Stimulated activated CD4-positive, alpha-beta T cell treated with anti-CD3 and anti-CD28 coated beads, Interleukin-12 subunit alpha, Interleukin-12 subunit beta, amount 100 ng/mL, for 24 hours (primary cell): ENCODE measurements at places on chromosomes 5 and 9.
A peak's percentile ranks its signal among the peaks of the same experiment; 100 is the strongest.

DNA sequence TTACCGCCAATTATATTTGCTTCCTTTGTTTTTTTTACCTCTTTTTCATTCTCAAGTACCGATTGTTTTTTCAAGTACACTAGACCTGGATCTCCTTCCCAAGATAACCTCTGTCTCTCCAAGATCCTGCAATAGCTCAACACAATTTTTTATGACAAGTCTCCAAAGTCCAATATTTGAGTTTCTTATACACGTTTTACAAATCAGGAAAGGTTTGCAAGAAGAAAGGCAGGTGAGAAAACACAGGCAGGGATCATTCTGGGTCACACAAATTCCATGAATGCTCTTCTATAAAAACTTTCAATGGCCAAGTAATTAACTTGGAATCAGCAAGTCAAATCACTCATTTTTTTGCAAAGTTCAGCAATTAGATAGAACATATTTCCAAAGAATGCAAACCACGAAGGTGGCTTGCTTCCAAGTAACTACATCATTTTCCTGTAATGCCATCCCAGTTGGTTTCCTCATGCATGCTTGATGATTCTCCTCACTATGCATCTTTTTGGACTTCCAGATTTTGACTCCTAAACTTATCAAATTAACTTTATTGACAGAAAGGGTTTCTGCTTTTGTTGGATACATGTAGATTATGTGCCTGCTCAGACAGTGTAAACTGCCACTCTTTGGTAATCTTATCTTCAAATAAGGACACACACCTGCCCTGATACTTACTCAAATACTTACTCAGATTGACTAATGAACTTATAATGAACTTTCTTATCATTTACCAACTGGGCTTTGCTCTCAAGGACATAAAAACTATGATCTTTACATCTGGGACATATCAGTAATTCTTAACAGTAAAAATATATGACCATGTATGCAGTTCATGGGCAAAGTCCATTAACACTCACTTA is 24.7 kb upstream of the IFNE start:
- DNase-seq: no peak

GRCh38 chr9:137395666-137396010 is 27.3 kb downstream of the EXD3 start:
- DNase-seq: no peak

DNA sequence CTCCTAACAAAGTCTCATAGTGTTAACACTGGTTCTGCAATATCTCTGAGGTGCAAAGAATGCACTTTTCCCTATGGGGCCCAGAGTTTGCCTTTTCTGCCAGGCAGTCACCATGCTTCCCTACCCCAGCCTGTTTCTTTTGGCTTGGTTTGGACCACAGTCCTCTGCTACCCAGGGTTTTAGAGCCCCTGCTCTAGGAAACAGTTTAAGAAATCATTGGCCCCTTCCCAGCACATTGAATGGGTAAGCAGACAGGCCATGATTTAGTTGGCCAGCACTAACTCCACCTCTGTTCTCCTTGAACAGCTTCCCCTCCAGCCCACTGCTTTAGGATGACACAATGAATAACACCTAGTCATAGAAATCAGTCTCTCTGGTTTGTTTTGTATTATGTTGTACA is 73.2 kb downstream of the UBAP1 start:
- DNase-seq: no peak

DNA sequence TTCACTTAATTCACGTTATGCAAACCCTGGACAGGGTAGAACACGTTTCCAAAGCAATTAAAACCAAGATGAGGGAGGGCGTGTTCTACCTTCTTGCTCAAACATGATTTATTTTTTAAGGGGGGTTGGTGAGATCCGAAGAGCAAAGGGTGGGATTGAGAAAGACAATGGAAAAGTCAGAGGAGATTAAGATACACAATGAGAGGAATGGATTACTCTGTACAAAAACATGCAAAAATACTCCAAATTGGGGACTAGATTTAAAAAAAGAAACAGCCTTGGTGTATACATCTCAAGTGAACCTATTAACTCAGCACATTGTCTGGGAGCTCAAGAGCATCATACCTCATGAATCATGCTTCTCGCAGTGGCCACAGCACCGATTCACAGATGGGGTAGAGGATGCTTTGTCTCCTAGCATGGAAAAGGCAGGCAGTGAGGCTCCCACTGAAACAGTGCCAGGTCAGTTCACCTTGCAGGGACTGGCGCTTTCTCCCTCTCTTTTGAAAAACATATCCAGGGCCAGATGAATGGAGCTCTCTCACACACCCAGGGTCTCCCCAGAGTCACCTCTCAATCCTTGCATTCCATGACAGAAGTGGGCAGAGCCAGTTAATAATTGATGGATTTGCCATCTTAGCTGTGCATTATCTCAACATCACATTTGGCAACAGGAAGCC is 459.7 kb downstream of the BNC2 start:
- no peak for DNase-seq

GRCh38 chr9:92392690-92393089 is 11.7 kb downstream of the OGN start:
- DNase-seq: no peak

- DNase-seq: no peak
These were observed 85.9 kb downstream of the RAI14 start for GRCh38 chr5:34742061-34742460.

DNA sequence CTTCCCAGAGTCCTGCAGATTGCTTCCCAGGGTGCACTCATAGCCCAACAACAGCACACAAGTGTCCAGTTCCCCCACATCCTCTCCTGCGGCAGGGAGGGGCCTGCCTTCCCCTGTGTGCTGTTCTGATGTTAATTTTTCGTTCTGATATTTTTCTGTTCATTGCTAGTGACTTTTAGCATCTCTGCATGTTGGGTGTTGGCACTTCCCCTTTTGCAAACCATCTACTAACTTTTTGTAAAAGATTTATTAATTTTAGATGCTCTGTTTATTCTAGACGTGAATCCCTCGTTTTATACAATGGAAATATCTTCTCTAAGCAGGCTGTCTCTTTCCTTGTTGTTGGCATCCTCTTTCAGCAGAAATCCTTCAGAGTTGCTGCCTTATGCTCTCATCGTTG is 97.3 kb upstream of the DAP start:
- DNase-seq: no peak

GRCh38 chr9:133071484-133072150 is 9.8 kb downstream of the CEL start:
- DNase-seq: no peak

GRCh38 chr9:33742519-33742918 is 52.8 kb upstream of the PRSS3 start:
- no peak for DNase-seq

- no peak for DNase-seq
These were observed 41.9 kb downstream of the GLRX start for GRCh38 chr5:95780597-95780996.

- DNase-seq: no peak
These were observed 65.2 kb upstream of the DEPDC1B start for GRCh38 chr5:60765019-60765709.

DNA sequence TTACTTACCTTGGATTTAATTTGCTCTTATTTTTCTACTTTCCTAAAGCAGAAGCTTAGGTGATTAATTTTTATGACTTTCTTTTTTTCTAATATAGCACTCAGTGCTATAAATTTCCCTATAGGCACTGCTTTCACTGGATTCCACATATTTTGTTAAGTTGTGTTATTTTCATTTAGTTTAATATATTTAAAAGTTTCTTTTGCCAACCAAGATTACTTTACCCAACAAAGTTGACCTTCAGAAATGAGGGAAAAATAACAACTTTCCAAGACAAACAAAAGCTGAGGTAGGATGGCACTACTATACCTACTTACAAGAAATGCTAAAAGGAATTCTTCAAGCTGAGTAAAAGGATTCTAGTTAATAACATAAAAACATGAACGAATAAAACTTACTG is 8.8 kb upstream of the IFNB1 start:
- DNase-seq: no peak

- DNase-seq: no peak
These were observed 85.0 kb upstream of the SSBP2 start for GRCh38 chr5:81835814-81836367.

DNA sequence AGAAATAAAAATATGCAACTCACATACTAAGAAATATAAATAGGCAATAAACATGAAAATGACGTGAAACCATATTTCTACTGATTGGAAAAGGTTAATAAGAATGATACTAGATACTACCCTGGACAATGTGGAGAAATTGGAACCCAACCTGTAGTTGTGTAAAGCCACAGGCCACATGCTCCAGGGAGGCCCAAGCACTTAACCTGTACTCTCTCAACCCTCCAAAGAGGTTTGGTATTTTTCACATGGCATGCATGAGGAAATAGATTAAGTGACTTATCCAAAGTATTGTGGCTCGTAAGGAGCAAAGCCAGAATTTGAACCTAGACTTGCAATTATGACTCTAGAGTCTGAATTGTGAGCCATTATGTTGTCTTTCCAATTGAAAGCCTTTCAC is 13.4 kb downstream of the LIFR start:
- no peak for DNase-seq

DNA sequence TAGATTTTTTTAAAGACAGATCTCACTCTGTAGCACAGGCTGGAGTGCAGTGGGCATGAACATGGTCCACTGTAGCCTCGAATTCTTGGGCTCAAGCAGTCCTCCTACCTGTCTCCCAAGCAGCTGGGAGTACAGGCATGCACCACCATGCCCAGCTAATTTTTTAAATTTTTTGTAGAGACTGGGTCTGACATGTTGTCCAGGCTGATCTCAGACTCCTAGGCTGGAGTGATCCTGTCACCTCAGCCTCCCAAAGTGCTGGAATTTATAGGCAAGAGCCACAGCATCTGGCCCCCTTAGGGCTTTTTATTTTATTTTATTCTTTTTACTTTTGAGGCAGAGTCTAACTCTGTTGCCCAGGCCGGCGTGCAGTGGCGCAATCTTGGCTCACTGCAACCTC is 56.4 kb downstream of the NSD1 start:
- no peak for DNase-seq

DNA sequence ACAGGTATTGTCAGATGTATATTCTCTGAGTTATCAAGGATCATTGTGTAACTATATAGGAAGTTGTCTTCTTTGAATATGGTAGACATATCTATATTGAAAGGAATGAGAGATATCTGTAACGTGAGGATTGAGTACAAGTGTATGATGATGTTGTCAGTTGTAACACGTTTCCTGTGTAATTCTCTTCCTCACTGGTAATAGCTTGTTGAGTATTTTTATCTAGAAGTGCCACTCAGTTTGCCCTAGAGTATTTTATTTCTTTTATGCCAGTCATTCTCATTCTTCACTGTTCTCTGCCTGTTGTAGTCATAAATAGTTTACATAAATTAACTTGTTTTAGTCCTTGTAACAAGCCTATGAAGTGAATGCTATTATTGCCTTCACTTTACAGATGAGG is 172.1 kb downstream of the BAAT start:
- DNase-seq: no peak

DNA sequence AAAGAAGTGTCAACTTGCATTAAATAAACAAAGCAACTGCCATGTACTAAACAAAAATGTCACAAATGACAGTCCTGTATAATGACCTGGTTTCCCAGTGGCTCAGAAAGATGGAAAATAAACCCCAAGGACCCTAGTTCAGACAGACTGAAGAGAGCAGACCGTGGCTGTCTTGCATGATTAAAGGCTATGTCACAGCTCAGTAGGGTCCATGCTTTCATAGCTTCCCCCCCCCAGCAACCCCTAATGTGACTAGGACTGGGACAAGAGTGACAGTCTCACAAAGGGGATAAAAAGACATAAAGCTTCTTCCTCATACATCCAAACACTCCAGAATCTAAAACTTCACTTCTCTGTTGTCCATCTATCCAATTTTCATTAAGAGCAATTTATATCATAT is 113.6 kb downstream of the NR6A1 start:
- DNase-seq: no peak

DNA sequence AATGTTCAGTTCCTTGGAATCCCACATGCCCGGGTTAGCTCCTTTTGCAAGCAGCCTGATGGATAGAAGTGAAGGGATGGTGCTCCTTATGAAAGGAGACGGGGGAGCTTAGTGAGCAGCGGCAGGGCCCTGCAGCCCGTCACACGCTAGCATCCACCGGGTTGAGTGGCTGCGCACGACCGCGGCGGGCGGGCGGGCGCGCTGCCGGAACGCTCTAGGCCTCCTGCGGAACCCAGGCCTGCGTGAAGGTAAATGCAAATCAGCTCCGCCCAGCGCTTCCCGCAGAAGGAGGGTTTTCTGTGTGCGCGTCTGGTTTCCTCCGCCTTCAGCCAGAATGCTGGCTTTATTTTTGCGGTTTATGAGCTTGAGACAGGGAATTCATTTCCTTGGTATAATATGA is 19.8 kb downstream of the IL12B start:
- DNase-seq: peak; percentile 11

DNA sequence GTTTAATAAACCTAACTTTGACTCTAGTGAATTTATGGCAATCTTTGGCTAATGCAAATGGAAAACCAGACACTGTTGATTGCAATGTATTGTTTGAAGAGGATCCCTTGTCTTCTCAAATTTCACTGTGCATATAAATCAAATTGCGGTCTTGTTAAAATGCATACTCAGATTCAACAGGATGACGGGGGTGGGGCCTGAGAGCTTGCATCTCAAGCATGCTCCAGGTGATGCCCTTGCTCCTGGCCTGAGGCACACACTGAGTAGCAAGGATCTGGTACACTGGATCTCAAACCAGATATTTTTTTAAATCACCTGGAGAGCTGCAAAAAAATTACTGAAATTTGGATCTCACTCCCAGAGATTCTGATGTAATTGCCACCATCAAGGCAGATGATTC is 463.7 kb downstream of the DNAH5 start:
- DNase-seq: no peak

DNA sequence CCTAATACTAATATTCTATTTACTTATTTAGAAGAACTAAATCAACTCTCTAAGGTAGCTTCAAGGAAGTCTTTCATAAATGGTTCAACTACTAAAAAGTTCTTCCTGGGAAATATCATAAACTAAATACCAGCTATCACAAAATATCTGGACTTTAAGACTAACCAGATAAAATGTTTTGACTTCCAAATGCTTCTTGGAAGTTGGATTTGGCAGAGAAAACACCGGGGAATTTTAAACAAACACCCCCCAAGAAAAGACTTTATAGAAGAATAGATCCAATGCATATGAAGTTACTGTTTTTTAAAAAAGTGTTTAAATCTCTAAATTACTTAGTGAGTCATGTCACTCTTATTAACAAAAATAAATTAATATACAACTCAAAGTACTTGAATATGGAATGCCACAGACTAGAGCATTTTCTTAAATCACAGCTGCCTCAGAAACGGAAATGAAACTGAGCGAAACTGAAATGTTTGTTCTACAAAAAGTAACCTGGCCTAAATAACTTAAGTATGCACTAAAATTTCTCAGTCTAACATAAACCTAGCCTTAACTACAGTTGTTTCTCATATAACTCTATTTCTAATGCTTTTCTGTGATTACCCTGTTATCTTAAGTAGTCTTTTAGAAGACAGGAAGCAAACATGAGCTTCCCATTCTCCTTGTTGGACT is 6.8 kb downstream of the ABCA1 start:
- no peak for DNase-seq

DNA sequence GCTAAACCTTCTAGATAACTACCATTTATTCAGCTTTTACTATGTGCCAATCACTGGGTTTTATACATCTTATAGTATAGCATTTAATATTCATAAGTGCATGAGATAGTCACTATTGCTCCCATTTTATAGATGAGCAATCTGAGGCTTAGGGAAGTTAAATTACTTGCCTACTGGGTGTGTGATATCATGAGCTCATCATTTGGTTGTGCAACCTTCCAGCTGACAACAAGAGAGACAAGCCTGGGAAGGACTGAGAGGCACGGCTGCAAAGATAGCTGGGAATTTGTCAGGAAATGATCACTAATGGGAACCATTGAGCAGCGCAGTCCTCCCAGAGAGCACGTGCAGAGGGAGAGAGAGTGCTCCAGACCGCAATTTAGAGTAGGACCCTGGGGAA is 481.6 kb upstream of the KIF2A start:
- no peak for DNase-seq

GRCh38 chr9:83572524-83572923 is 34.3 kb upstream of the FRMD3 start:
- DNase-seq: no peak
